ENCODE measurements at places on chromosomes 5 and 9. TPM values are rescaled to one million over a fixed set of nuclear protein-coding genes. Genes with fewer than 3 reads are reported as not detected.

PCYOX1L gene
- 9.0 TPM for total RNA-seq

SLC23A1 gene
- not detected for total RNA-seq

CENPH gene
- total RNA-seq, result 12.2 TPM

IRX2 gene
- 17.6 TPM for total RNA-seq

PGM5 gene
- 16.2 TPM for total RNA-seq

GRCh38 chr5:149303210-149303609 is 31.6 kb downstream of the AFAP1L1 start:
- DNase-seq, result no peak

- DNase-seq, result no peak
Measured at GRCh38 chr5:181069767-181070491, 29.9 kb downstream of the BTNL9 start.

GRCh38 chr5:401146-402034 is 41.6 kb upstream of the EXOC3 start:
- DNase-seq, result no peak
